Fibroblast of mammary gland (primary cell): ENCODE measurements at places on chromosomes 3 and 15.
A peak's percentile ranks its signal among the peaks of the same experiment; 100 is the strongest.

DNA sequence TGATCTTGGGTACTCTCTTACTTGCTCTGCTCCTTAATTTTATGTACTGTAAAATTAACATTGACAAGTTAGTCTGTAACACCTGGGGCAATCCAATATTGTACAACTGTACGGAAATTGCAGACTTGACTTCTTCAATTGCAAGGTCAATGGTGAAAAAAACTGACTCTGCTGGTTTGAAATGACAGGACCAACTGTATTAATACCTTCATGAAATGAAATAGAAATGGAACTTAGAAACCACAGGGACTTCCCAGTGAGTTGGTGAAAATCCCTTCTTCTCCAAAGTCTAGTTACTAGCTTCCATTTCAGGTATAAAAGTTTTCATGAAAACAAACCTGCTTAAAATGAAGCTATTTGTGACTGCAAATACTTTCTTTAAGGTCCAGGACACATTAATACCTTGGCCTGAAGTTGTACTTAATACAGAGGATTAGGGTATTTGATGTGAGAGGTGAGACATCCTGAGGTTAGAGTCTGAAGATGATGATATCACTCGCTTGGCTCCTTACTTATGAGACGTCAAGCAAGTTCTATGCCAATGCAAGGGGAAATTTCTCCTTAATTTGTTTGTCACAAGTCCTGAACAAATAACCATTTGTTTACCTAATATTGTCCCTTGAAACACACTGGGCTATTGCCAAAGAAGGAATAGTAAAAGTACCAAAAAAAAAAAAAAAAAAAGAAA lies 226.2 kb upstream of the TP63 start:
- no peak for DNase-seq

DNA sequence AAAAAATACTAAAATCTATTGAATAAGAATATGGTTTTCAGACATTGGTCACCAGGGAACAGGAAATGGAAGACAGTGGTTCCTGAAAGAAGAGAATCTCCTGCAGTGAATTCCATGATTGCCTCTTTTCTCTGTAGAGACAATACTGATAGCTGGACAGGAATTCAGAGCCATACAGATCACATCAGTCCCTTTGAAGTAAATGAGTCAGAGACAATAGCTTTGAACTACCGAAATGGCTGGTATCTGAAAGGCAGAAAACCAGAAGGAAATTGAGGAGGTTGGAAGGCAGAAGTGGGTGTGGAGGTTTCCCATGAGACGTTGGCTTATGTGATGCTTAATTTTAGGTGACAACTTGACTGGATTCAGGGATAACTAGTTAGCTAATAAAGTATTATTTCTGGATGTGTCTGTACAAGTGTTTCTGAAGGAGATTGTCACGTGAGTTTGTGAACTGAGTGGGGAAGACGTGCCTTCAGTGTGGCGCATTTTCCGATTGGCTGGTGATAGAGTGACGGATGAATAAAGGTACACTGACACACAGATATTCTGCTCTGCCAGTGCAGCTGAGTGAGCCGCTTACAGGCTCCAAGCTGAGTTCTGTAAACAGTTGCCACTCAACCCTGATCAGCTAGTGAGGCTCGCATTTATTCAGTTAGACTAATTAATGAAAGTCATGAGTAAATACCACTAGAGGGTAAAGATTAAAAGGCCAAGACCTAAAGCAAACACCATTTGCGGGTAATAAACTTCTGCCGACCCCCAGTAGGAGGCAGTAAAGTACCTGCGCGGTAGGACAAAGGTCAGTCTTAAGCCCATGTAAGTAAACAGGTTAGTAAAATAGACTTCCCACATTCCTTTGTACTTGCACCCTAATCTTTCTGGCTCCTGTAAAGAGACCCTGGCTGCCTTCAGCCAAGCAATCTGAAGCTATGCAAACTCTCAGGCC lies 1298.6 kb downstream of the SI start:
- DNase-seq: no peak

DNA sequence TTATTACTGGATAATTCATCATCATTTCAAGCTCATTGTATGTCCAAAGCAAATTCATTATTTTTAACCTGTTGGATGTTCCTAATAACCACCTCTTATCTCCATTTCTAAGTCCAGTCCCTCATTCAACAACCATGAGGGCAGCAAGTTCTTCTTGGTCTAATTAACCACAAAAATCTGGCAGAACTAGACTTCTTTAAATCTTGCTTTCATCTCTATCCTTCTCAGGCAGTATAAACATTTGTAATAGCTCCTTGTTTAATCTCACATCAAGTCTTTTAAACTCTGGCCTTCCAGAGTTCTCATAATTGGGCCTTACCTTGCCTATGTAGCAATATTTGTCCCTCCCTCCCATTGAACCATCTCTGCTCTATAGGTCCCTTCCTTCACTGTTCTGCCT lies 17.0 kb upstream of the GHSR start:
- DNase-seq: no peak

GRCh38 chr3:184154885-184155643 lies at the start of gene DVL3:
Gene DVL3, plus strand, starts transcription at chr3:184155377. Its CDS starts 259 bp downstream, at chr3:184155636.
- DNase-seq: peak; percentile 55

GRCh38 chr3:46489381-46489780 lies 8.4 kb upstream of the RTP3 start:
- DNase-seq: no peak

DNA sequence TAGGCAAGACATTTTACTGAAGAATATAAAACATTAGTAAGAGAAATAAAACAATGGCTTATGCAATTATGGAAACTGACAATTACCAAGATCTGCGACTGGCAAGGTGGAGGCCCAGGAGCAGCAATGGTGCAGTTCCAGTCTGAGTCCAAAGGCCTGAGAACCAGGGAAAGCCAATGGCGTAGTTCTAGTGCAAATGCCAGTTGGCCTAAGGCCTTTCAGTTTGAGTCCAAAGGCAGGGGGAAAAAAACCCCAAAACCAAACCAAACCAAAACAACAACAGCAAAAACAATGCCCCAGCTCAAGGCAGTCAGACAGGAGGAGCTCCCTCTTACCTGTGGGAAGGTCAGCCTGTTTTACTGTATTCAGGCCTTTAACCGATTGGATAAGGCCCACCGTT lies 72.6 kb downstream of the ST6GAL1 start:
- no peak for DNase-seq

DNA sequence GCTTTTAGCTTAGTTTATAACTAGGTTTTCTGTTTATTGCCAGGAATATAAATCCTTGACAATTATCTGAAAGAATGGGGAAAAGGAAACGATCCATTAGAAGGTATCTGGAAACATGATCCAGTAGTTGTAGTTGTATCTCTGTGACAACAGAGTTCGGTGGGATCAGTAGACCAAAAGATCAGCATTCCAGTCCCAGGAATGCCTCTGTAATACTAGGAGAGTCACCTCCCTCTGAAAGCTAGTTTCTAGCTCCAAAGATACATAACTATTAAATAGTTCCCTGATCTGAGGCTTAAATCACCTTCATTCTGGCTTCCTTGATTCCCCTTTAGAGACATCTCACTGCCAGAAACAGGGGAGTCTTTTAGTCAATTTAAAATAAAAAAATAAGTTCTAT lies 34.1 kb downstream of the MB21D2 start:
- no peak for DNase-seq

GRCh38 chr3:101351829-101352228 lies 31.5 kb upstream of the IMPG2 start:
- peak; percentile 30 for DNase-seq

- peak; percentile 79 for DNase-seq
Observed at GRCh38 chr3:187689984-187690383, 12.4 kb downstream of the RTP2 start.

DNA sequence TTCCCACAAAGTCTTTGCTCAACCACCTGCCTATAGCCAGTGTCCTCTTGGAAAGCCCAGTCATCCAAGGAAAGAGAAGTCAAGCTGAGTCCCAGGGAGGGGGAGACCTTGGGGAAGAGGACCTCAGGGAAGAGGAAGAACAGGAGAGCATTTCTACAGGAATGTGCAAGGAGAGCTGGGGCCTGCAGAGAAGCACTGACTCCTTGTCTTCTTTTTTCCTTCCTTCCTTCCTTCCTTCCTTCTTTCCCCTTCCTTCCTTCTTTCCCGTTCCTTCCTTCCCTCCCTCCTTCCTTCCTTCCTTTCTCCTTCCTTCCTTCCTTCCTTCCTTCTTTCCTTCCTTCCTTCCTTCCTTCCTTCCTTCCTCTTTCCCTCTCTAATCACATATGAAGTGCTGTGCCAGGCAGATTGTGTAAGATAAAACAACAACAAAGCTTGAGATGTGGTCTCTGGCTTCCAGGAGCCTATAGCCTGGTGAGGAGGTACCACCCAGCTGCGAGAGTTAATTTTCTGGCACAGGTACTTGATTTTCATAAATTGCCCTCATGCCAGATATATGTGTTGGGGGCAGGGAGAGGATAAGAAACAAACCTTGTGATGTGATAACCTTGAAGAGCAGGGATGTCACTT lies 70.0 kb downstream of the NOX5 start:
- DNase-seq: no peak

DNA sequence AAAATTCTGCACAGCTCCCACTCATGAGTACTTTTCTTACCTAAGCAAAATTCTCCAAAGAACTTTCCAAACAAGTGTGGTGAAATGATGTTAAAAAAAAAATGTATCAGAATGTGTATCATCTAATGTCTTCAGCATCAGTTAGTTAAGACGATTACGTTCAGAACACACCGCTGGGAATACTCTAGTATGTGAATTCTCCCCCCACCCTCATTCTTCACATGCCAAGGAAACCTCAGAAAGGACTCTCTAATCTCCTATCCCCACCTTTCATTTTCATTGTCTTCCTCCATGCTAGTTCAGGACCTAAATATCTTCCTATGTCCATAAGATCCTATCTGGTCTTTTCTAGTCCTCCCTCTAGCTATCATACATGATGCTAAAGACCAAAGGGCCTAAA lies 457.4 kb downstream of the SHQ1 start:
- peak; percentile 39 for DNase-seq

GRCh38 chr3:185740133-185740532 lies 84.7 kb downstream of the IGF2BP2 start:
- DNase-seq: no peak

DNA sequence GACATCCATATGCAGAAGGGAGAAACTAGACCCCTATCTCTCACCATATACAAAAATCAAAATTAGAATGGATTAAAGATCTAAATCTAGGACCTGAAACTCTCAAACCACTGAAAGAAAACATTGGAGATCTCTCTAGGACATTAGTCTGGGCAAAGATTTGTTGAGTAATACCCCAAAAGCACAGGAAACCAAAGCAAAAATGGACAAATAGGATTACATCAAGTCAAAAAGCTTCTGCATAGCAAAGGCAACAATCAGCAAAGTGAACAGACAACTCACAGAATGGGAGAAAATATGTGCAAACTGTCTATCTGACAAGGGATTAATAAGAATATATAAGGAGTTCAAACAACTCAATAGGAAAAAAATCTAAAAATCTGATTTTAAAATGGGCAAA lies 54.8 kb downstream of the MYO9A start:
- peak; percentile 16 for DNase-seq

DNA sequence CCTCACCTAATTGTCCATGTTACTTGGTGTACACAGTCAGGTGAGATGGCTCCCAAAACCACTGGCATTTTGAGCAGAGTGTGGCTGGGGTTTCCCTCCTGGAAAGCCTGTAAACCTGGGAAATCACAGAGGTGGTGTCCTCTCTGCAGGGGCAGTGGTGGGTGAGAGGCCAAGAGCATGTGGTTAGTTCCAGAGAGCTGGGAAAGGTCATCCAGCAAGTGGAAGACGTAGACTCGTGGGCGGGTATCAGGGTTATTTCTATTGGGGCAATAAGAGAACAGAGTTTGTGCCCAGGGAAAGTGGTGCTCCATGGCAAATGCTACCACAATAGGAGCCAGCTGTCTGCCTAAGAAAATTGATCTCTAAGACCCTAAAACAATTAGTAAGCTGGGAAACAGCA lies 44.6 kb upstream of the LIMD1 start:
- peak; percentile 66 for DNase-seq

DNA sequence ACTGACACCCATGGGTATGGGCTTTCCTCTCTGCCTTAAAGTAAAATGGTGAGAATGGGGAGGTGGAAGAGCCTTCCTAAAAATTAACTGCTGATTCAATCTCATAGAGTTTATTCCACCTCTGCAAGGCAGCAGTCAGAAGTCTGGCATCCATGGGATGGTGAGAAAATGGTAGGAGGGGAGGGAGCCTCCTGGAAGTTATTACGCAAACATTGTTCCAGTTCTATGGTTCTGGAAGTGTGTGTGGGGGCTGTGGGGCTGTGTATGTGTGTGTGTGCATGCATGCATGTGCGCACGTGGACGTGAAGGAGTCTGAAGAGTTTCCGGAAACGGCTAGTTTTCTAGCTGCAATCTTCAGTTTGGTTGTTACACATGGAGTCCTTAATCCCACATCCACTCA lies 177.6 kb downstream of the KCNAB1 start:
- DNase-seq: no peak

- peak; percentile 72 for DNase-seq
Observed at GRCh38 chr3:71444028-71444860, 139.3 kb downstream of the FOXP1 start.

DNA sequence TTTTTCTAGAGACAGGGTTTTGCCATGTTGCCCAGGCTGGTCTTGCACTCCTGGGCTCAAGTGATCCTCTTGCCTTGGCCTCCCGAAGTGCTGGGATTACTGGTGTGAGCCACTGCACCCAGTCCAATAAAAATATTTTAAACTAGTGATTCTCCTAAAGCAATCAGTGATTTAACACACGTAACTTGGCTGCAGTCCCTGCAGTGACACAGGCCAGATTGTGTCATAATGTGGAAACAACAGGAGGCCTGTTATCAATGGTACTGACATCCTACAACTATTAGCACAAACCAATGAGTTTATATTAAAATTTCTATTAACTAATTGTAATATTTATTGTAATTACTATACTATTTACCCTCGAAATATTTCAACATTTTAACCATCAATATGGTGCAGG lies 1.6 kb upstream of the SEC61A1 start:
- DNase-seq: peak; percentile 71

DNA sequence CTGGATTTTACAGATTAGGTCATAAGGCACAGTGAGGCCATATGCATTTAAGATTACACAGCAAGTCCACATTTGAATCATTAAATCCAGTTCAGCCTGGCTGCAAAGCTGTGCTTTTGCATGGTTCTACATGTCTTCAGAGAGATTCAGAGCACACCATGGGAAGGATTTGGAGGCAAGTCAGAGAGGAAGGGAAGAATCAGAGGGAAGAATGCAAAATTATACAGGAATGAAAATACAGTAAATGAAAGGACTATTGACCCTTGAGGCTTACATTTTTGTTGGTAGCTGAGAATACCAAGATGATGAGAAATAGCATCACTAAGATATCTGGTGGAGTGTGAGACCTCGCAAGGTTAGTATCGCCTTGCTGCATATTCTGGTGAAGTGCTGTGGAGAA lies 13.9 kb downstream of the FILIP1L start:
- DNase-seq: no peak

- no peak for DNase-seq
Observed at GRCh38 chr3:20527368-20527767, 341.4 kb upstream of the SGO1 start.

DNA sequence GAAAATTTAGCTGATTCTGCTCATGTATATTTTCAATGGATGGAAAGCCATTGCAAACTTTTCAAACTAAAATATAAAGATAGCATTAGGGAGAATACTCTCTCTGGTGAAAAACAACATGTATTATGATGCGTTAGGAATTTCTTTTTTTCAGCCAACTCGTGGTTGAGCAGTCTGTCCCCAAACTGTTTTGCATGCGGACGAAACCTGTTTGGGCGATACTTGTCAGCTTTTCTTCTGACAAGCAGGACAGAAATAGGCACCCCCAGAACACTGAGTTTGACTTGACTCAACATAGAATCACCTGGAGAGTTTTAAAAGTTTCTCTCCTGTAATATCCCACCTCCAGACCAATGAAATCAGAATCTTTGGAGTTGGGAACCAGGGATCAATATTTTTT lies 417.5 kb upstream of the TPRG1 start:
- DNase-seq: no peak
